ENCODE measurements at places on chromosomes 2 and 18.

DNA sequence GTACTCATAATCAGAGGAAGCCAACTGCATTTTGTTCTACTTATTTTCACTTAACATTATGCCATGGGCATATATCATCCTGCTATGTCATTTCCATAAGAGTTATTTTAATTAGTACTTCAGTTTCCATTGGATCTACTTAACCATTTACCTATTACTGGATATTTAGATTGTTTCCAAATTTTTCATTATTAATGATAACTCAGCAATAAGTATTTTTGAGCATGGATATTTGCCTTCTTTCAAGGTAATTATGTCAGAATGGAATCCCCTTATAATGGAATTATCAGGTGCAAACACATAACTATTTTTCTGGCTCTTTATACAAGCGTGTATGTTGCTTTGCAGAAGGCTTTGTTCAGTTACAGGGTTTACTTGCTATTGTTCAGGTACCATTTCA lies 126.6 kb downstream of the RDH14 start:
- DNase-seq = no peak

GRCh38 chr18:68992719-68993482 lies 195.0 kb downstream of the CCDC102B start:
- DNase-seq = no peak

GRCh38 chr18:29254123-29254522 lies 1077.2 kb upstream of the CDH2 start:
- DNase-seq = no peak

- DNase-seq = no peak
These were observed 153.6 kb downstream of the TDRD15 start for GRCh38 chr2:21277068-21278056.

GRCh38 chr2:144493027-144493809 lies 26.7 kb downstream of the ZEB2 start:
- no peak for DNase-seq

DNA sequence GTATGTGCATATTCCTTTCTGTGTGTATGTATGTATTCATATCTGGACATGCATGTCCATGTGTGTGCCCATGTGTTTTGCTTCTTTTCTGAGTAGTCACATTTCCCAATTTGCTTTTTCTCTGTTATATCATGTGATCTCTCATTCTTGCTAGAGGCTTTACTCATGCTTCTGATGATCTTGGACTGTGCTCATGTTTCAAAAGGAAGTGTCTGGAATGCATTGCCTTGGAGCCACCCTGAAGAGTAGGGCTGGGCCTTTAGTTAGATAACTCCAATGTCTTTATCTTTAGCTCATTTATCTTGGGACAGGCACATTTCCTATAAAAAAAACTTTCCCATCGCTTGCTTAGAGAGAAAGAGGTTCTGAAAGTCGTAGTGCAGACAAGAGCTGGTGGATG lies 859.2 kb downstream of the CNTNAP5 start:
- no peak for DNase-seq

DNA sequence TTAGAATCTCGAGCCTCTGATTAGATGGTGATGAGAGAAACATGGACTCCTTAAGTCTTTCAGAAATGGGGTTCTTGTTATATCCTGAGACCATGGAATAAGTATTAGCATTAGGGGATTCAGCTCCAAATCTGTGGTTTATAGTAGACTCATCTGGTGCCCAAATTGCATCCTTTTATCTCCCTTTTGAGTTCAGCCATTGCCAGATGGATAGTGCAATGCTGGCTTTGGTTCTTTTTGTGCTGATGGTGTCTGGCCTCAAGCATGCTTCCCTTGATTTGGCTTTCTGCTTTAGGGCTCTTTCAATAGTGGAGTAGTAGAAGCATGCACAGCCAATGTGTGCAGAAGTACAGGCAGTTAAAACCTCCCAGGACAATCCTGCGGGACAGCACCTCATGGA lies 306.4 kb downstream of the TSN start:
- no peak for DNase-seq

- no peak for DNase-seq
These were observed 90.4 kb downstream of the PTRHD1 start for GRCh38 chr2:24702800-24703199.

DNA sequence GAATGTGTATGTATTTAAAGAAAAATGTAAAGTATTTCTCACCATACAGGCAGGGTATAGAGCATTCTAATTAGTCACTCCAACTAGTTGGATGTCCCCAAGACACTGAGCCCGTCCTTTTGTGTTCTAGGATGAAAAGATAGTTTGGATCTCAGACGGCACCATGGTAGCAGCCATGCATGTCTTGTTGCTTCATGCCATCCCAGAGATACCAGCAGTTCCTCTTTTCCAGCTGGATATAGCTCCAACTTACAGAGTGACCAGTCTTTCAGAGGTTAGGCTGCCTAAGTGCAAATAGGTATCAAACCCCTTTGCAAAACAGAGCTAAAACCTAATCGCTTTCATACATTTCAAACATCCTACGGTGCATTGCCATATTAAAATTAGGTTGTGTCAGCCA lies 275.3 kb downstream of the MTX2 start:
- DNase-seq = no peak

DNA sequence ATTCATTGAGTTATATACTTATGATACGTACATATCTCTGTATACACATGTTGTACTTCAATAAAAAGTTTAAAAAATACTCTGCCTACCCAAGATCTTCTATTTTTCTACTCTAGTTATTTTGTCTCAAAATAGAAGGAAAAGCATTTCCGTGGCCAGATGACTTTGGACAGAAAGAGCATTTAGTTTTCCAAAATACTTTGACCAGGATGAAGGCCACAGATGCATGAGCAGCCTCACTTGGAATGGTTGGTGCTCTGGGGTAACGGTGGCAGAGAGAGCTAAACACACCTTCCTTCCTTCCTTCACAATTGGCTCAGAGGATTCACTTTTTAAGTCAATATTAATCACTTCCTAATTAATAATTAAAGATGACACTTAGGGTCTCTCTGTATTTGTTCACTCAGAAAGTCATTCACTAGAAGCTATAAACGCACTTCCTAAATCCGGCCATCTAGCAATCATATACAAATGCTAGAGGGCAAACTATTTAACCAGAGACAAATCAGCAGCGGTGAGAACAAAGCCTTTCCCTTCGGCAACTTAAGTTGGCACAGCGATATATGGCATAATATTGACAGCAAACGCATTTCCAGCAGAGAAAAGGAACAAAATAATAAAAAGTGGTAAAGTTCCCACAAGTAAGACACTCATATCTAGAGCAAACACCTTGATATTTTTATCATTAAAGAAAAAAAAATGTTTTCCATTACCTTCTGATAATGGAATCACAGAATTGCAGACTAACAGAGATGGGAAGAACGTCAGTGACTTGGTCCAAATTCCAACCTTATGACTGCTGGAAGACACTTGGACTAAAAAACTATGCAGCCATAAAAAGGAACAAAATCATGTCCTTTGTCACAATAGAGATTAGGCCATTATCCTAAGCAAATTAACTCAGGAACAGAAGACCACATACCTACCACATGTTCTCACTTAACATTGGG lies 55.9 kb upstream of the NARS1 start:
- DNase-seq = no peak

DNA sequence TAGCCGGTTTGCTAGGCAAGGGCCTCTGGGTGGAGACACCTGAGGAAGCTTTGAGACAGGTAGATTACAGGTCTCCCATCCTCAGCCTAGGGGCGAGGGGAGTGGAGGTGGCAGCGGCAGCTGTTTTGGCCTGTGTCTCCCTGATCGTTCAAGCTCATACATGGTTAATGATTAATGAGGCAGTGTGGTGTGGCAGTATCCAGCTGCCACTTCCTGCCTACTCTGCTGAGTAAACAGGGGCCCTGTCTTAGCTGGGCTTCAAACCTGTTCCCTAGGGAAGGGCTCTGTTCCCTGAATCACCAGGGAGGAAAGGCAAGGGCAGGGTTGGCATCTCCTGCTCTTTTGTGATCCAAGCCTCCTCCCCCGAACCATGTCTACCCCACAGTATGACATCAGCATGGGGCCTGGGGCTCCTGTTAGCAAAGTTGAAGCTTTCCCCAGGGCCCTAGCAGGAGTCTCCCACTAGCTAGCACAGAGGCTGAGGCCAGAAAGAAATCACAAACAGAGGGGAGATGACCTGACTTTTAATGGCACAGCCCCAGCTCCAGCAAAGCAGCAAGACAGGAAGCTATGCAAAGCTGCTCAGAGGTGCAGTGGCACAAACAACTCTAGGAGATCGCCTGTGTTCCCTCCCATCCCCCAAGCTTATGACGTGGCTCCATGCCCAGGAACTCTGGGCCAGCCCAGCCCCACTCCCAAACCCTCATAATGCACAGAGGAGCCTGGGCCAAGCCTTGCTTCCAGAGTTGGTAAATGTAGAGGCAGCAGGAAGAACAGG lies 3.7 kb upstream of the TUBA4B start:
- DNase-seq = no peak

- DNase-seq = no peak
These were observed 749 bp upstream of the PTMA start for GRCh38 chr2:231707625-231707926.

DNA sequence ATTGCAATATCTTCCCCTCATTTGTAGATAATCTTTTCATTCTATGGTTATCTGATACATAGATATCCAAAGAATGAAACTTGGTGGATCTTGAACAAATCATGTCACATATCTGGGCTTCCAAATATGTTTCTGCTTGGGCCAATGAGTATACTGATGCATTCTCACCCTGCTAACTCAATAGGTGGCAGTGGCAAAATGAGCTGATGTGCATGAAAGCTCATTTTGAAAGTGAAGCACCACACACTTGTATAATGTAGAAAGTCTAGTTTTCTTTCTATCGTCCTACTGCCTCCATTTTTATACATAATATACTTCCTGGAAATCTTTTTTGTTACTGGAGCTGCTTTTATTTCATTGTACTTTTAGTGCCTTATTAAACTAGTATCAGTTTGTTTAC lies 208.2 kb downstream of the PRKCE start:
- no peak for DNase-seq

DNA sequence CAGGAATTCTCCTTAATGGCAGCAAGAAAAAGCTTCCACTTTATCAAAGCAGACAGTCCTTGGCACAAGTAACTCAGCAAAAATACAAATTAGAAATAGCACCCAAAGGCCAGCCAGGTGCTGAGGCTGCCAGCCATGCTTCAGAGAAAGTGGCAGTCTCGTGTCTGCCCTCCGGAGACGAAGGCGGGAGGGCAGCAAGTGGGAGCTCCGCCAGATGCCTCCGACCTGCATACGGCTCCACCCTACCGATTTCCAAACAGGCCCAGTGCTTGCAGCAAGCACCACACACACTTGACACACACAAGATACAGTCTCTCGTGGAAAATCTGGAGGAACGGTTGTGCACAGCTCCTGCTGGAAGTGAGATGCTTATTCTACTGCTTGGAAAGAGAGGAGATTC lies 134.9 kb upstream of the REV1 start:
- DNase-seq = no peak

DNA sequence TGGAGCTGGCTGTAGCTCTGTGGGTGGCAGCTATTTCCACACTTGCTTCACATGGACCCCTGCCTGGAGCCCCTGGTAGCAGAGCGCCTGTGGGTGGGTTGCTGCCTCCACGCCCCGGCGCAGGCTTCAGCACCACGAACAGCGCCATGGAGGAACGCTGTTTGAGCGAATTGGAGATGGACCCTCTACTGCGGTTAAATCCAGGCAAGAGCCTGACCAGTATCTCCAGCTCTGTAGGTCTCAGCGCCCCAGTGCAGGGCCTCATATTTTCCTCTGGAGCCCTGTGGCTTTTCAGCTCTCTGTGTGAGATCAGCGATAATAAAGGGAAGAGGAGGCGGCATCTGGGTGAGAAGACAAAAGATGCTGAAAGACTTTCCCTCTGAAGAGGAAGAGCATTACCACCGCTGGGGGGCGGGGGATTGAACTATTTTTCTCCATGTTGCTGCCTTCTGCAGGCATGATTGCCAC lies 12.0 kb downstream of the ONECUT2 start:
- no peak for DNase-seq

GRCh38 chr2:214077727-214078126 lies 333.1 kb upstream of the VWC2L start:
- DNase-seq = no peak
